Activated CD4-positive, CD25-positive, alpha-beta regulatory T cell treated with anti-CD3 and anti-CD28 coated beads, Interleukin-2, amount 50 U/mL, for 16 hours (primary cell): ENCODE measurements at places on chromosomes 12 and 14.

GRCh38 chr12:131135311-131135785, 181.6 kb downstream of the ADGRD1 start:
- no peak for DNase-seq

- DNase-seq, result no peak
Observed at GRCh38 chr14:73744874-73745529, 30.8 kb upstream of the PNMA1 start.

DNA sequence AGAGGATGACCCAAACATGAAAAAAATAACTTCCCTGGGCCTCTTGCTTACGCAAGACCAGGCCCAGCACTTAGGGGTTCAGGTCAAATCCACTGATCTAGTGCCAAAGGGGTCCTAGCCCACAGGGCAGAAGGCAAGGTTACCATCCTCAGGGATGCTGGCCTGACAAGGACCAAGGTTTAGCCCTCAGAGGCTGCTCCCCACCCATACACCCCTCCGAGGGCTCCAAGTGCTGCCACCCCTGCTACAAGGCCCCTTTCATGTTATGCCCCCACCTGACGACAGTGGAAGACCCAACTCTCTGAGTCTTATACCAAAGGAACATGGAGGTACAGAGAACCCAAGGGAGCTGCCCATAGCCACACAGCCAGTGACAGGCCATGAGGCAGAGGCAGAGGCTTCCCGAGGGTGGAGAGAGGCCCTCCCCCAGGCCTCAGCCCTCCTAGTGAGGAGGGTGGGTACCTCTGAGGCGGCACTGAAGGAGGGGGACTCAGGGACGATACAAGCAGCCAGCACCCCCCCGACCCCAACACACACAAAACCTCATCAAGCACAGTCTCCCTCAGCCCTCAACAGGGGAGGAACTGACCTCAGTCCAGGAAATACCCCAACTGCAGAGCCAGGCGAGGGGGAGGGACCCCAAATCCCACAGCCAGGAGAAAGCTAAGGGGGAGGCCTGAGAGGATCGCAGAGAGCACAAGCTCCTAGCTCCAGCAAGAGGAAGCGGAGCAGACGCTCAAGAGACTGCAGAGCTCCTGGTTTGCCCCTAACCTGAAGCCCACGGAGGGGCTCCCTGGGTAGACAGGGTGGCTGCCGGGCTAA, 37.0 kb downstream of the ANAPC7 start:
- no peak for DNase-seq

DNA sequence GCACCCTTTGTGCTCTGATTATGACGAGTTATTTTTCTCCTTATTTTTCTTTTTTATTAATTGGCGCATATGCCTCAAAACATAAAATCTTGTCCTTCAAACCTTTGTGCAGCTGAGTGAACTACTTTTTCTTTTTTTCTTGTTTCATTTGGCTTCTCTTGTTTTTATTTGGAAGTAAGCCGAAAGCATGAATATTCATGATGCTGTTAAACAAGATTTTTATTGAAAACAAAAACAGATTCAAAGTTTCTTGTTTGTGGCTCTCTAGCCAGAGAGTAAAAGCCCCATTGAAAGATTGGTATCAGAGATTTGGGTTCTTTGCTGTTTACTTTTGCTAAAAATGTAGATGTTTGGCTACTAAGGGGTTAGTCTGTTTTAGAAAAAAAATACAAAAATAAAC, 183.8 kb downstream of the TMEM132C start:
- DNase-seq, result no peak

- DNase-seq, result no peak
Observed at GRCh38 chr14:76918256-76918781, 92.1 kb downstream of the LRRC74A start.

DNA sequence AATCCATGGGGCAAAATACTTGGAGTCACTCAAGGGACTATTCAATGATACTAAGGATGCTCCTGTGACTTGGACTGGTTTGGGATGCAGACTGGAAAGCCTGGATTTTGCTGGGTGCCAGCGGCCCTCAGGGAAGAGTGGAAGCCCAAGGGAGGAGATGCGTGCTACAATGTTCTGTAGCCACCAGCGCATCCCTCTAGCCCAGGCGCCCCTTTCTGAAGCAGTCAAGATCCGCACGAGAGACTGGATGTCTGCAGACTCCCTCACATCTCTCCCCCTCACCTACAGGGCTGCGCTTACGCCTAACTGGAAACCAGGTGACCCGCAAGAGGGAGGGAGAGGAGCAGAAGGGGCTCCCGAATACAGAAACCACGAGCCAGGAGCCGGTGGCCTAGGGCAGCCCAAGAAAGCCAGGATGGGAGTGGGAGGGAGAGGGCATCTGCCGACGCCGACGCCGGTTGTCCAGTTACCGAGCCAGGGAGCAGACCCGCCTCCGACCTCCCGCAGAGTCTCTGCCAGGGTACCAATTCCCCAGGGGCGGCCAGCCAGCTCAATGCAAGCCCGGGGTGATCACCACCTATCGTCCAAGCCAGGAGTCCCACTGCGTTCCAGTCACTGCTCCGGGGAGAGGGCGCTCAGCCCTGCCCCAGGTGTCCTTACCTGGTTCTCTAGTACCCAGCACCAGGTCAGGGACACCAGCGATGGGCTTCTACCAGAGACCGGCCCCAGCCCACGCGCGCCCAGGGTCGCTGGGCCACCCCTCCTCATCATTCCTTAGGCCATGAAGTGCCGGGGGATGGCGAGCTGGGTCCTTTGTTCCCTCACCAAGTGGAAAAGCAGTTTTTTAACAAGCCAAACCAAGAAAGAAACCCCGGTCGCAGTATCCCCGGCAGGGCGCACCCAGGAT, 1.2 kb downstream of the NTN4 start:
- DNase-seq, result no peak

DNA sequence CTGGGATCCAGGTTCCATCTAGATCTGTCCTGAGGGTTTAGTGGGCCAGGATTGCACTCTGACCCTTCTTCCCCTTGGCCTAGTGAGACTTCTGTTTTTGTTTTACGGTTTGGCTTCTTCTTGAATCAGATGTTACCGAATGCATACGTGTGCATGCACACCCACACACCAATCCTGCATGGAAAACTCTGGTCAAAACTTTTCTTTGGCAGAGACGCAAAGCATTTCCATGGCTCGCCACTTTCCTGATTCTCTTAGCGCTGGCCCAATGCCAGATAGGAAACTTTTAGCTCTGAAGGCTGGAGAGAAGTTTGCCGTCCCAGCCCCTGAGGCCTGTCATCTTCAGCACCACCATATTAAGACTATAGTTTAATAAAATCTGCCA, 67.4 kb upstream of the ACTN1 start:
- DNase-seq, result no peak

DNA sequence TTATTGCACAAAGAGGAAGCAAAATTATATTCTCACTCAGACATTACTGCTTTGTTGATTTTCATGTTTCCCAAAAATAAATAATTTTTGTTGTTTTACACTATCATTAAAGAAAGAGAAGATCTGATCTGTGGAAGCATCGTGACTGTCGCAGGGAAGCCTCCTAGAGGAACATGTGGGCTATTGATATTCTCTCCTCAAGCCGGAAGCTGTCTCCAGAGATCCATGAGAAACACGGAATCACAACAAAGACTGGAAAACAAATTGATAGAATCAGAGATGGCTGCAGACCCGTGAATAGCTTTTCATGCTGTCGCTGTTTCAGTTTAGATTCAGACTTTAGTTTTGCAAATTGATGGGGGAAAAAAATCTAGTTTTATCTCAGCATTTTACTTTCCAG, 235.2 kb upstream of the TMPO start:
- no peak for DNase-seq

GRCh38 chr14:91339076-91339475, 78.5 kb downstream of the CCDC88C start:
- DNase-seq, result no peak

DNA sequence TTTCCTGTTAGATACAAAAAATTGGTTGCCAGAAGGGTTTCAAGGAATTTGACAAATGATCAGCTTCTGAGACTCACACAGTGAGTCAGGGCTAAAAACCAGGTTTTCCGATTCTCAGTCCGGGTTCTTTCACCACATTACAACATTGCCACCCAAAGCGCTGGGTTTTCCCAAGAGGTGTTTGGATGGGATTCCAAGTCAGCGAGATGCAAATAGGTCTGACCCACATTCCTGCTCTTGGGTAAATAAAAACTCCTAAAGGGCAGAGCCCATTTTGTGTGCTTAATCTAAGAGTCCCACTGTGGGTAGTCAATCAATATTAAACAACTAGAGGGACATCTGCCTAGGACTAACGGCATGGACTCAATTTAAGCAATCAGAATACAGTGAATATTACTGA, 5.4 kb upstream of the RIC8B start:
- DNase-seq, result no peak

DNA sequence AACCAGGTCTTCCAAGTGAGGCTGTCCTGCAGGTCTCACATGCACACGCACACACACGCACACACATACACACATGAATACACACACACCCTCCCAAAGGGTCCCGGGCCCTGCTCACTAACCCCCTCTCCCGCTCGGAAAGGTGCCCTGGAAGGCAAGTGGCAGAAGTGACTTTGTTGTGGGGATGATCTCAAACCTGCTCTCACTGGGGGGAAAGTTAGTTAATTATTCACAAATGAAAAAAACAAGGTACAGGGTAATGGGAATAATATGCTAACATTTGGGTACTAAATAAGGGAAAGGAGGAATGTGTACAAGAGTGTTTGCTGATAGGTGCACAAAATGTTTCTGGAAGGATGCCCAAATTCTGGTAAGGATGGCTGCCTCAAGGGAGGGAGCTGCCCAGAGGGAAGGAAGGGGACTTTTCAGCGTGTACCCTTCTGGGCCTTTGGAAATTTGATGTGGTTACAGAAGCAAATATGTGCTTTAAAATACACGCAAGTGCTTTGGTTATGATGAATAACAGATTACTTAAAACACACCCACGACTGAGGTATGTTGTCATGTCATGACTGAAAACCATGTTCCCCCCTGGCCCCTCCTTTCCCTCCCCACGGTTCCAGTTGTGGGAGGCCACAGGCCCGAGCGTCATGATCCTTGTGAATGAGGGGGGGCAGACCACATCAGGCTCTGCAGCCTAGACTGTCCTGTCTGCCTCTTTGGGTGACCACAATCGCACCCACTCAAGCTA, 43.3 kb upstream of the PLEKHG6 start:
- no peak for DNase-seq

DNA sequence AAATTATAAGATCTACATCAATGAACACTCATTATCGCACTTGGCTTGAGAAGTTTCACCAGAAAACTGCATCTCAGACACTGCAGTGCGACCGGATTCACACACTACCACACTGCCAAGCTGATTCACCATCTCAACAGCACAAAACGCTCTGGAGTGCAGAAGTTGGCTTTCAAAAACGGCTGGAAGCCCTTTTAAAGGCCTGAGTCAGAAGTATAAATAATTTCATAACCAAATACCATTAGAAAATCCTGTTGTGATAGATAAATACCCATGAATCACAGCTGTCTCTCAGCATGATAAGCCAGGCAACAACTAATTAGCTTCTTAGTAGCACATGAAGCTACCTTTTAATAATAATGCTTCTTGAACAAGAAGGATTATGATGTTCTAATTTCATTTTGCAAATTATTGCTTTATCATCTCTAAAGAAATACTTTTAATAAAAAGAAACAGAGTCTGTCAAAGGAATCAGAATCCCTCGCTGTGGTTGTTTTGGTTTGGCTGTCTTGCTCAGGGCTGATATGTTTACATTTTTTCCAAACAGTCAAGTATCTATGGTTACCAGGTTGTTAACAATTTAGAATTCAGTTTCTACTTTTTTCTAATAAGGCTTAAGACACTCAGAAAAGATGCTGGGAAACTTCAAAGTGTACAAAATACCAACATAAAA, 51.2 kb downstream of the SLC2A13 start:
- no peak for DNase-seq
